ENCODE measurements at places on chromosomes 12 and 14. TPM values are rescaled to one million over a fixed set of nuclear protein-coding genes. Genes with fewer than 3 reads are reported as not detected.

GRCh38 chr12:128069359-128069997 is 197.5 kb upstream of the TMEM132C start:
- H3K4me1 ChIP-seq = no peaks in the 10 kb centered on the region
- no peaks in the 10 kb centered on the region for H3K36me3 ChIP-seq
- no peak overlapping the region for H3K27ac ChIP-seq

- no peaks in the 10 kb centered on the region for H3K27me3 ChIP-seq
- no peaks in the 10 kb centered on the region for H3K4me1 ChIP-seq
- no peaks in the 10 kb centered on the region for H3K36me3 ChIP-seq
- no peak for DNase-seq
Observed at GRCh38 chr12:129483111-129483893, 420.5 kb downstream of the TMEM132D start.

- H3K27ac ChIP-seq = no peak overlapping the region
- H3K4me3 ChIP-seq = no peak overlapping the region
- DNase-seq = no peak
- H3K4me1 ChIP-seq = peaks cover 55% of the 10 kb centered on the region
Observed at GRCh38 chr14:65438266-65438933, 25.9 kb downstream of the FUT8 start.

- no peak overlapping the region for H3K27ac ChIP-seq
- no peak overlapping the region for H3K4me3 ChIP-seq
- H3K4me1 ChIP-seq = no peaks in the 10 kb centered on the region
Observed at GRCh38 chr14:93720076-93720815, 68.0 kb downstream of the PRIMA1 start.

DNA sequence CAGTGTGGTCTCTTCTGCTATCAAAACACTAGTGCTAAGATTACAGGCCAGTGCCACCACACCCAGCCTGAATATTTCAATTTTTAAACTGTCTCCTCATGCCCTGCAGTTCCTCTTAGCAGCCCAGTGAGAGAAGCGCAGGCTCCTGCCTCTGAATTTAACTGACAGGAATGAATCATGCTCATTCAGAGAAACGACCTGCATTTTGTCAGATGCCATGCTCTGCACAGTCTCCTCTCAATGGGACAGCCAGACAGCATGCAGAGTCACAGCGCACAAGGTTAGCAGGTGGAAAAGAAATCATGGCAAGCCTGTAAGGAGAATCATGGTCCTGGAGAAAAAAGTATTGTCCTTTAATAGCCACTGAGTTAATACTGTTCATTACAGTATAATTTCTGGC is 691.0 kb upstream of the SEL1L start:
- H3K4me3 ChIP-seq = no peak overlapping the region
- DNase-seq = no peak
- no peak overlapping the region for H3K27ac ChIP-seq
- H3K4me1 ChIP-seq = no peaks in the 10 kb centered on the region

The NELL2 gene
- total RNA-seq = 2.9 TPM

The IFNG-AS1 gene
- not detected for total RNA-seq

The SAMD15 gene
- total RNA-seq = under 0.01 TPM

Measured in stomach (tissue), 19 donors.